Inflammatory macrophage treated with lipopolysaccharide for 1 hour (primary cell): ENCODE measurements at places on chromosomes 3 and 15.

DNA sequence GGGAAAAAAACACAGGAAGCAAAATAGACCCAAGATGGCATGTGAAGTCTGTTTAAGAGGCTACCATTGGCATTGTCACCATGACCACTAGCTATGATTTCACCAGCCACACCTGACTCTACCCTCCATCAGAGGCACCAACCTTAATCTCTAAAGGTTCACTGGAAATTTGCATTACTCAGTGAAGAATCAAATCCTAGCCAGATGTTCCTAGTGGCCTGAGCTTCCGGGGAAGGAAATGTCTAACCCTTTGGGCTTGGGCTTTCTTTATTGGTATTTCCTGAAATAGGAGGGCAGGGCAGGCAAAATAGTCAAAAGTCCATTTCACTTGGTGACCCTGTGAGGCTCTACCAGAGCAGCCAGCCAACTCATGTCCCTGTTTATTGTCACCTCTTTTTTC lies 110.9 kb upstream of the PHLDB2 start:
- DNase-seq, result no peak

DNA sequence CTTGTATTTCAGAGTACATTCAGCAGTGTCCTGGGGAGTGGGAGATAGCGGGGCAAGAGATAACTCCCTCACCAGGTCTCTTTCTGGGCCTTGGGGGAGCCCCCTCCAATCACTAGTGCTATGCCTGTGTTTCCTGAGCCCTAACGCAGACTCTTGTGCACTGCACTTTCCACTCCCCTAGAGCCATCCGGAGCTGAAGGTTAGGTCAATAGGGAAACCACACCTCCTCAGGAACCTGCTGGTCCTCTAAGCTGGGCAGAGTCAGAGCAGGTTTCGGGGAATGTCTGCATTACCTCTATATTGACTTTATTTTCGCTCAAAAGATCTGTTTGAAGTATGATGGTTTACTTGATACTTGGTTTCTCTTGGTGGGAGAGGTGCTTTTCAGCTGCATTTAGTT lies 617.0 kb upstream of the ROBO1 start:
- no peak for DNase-seq

- no peak for DNase-seq
Observed at GRCh38 chr3:56681984-56682461, 1.0 kb downstream of the TASOR start.

GRCh38 chr3:71492974-71493771 lies 90.4 kb downstream of the FOXP1 start:
- no peak for DNase-seq

DNA sequence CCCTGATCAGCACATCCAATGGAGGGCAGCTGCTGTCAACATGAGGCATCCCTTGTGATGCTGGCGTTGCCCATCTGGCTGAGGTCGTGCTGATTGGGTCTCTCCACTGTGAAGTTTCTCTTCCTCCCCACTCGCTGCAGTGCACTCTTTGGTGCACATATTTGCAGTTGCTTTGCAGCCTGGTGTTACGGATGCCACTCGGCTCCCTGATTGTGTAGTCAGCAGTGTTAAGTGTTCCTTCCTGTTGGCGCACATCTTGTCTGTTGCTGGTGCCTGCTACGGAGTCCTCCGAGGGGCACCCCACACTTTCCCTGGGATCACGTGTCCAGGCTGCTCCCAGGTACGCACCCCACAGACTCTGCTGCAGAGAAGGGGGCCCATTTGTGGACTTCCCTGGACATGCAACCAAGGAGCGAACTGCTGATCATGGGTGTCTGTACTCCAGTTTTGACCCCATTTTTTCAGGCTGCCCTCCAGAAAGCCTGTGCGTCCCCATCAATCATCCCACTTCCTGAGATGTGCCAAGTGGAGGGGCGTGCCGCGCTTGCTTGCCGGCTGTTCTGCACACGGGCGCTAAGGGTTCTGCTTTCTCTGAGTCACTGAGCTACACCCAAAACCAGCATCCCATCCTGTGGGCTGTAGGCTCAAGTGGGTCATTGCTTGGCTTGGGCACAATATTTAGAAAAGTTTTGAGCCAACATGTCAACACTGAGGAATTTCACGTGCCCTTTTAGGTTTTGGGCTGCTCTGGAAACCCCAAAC lies 98.6 kb downstream of the FBLN2 start:
- peak; percentile 38 for DNase-seq

DNA sequence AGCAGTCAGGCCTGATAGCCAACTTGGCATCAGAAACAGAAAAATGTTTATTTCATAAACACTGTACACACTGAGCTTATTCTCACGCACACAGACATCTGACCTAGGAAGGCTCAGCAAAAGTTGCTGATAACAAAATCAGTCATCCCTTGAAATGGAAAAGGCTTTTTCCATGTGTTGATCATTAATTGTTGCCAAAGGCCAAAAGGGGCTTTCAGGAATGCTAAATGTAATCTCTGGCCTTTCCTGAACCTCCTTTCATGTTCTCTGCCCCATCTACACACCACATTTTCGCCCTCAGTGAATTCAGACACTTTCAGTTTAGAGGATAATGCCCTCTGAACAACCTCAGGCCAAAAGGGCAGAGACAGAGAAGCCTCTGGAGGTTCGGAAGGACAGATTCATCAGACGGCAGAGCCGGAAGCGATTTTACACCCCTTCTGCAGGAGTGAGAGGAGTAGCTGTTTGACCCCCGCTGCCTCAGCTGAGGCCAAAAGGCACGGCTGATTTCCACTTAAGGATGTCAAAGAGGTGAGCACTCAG lies 14.5 kb downstream of the RTP4 start:
- DNase-seq, result no peak

DNA sequence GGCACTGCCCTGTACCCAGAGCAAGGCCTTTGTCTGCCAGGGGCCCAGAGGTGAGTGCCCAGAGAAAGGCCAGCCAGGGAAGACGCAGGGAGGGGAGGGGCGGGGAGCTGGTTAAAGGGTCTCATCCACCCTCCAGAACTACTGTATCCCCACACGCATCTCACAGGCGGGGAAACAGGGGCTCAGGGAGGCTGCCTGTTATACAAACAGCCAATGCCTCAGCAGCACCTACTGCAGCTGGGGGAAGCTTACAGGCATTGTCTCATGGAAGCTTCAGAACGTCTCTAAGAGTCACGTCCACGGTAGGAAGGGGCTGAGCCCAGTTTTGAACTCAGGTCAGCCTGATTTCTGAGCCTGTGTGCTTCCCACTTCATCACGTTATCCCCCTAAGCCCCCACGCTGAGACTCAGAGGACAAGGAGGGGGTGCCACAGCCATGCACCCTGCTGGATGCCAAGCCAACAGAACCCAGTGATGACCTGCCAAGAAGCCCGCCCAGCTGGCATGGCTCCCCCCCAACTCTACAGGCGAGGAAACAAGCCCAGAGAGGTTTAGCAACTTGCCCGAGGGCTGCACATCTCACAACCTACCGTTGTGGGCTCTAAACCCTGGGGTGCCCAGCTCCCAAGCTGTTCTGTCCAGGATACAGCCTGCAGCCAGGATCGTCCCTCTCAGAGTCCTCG lies 54.5 kb downstream of the IQSEC1 start:
- no peak for DNase-seq

- peak; percentile 12 for DNase-seq
Observed at GRCh38 chr15:91099995-91100813, at the start of gene SV2B. Gene SV2B, plus strand, starts transcription at chr15:91100257. Its CDS starts 126,007 bp downstream, at chr15:91226264.

DNA sequence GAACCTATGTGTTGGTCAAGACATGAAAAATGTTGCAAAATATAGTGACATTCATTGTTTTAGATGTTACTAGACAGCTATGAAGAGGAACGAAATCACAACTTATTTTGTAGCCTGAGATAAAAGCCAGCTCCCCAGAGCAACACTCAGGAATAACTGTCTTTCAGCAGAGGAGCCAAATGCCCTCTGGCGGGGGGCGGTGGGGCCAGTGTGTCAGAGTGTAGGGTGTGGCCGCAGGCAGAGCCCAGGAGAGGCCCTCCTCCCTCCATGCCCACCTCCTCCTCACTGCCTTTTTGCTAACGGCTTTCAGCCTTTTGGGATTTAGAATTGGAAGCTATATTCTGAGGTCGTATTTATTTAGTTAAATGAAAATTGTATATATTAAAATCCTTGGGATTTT lies 16.9 kb downstream of the APOD start:
- DNase-seq, result no peak

DNA sequence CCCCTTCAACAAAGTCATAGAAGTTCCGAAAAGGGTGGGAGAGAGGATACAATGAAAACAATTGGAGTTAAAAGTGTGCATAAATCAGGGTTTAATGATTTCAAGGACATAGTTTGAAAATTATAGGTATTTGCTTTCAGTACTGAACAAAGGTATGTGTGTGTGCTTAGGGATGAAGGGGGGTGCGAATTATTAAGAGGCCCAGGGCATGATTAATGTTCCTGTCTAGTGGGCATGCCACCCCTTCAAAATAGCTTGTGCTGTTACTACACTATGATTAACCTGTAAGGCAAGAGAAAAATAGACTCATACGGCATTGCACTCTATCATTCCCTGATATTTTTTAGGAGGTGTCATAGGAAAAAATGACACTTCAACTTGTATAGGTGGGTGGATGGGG lies 731.6 kb downstream of the NAALADL2 start:
- DNase-seq, result no peak

- DNase-seq, result no peak
Observed at GRCh38 chr3:126033051-126033745, 50.7 kb downstream of the SLC41A3 start.

DNA sequence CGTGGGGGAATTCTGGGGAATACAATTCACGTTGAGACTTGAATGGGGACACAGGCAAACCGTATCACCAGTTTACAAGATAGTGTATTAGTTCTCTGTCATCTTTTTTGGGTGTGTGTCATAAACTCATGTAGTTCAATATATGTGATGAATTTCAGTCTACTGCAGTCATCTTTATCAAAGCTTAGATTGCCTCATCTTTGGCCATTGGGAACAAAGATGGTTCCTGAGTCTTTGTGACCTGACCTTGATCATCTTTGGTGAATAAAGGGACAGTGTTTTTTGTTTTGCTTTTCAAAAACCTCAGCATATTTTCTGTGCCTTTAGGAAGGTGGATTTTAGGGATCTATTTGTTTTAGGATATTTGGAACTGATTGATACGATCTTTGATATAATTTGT lies 23.3 kb downstream of the LRCH3 start:
- no peak for DNase-seq

- DNase-seq, result no peak
Observed at GRCh38 chr15:98937413-98938104, 70.0 kb downstream of the PGPEP1L start.

GRCh38 chr15:45091576-45091975 lies 22.4 kb downstream of the DUOX2 start:
- no peak for DNase-seq

GRCh38 chr3:59502806-59503205 lies 453.0 kb upstream of the CFAP20DC start:
- no peak for DNase-seq

GRCh38 chr3:23800731-23801130 lies 5.0 kb upstream of the UBE2E1 start:
- DNase-seq, result no peak

GRCh38 chr3:29026286-29026685 lies 254.6 kb upstream of the RBMS3 start:
- no peak for DNase-seq

- no peak for DNase-seq
Observed at GRCh38 chr15:79371591-79371990, 60.5 kb upstream of the MINAR1 start.

- DNase-seq, result no peak
Observed at GRCh38 chr15:95712785-95713184, 617.7 kb upstream of the NR2F2 start.

DNA sequence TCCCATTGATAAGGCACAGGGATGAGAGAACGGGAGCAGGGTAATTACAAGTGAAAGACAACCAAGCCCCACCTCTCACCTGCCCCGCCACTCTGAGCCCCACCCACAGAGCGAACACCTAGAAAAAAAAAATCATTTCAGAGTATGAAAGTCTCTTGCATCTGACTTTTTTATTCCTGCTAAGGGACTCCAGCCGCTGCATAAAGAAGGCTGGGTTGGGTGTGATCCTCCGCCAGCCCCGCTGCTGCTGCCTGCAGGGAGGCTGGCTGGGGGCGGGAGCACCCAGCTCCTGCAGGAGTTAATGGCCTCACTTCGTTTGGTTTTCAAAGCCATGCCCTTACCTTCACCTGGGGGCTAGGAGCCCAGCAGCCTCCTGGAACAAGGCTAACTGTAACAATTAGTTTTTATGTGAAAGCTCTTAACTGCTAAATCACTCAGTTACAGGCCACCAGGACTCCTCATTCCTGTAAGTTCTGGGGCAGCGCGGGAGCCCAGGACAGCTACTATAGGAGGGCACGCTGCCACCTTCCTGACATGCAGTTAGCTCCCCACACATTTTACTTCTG lies 78.0 kb upstream of the SNRPA1 start:
- no peak for DNase-seq

DNA sequence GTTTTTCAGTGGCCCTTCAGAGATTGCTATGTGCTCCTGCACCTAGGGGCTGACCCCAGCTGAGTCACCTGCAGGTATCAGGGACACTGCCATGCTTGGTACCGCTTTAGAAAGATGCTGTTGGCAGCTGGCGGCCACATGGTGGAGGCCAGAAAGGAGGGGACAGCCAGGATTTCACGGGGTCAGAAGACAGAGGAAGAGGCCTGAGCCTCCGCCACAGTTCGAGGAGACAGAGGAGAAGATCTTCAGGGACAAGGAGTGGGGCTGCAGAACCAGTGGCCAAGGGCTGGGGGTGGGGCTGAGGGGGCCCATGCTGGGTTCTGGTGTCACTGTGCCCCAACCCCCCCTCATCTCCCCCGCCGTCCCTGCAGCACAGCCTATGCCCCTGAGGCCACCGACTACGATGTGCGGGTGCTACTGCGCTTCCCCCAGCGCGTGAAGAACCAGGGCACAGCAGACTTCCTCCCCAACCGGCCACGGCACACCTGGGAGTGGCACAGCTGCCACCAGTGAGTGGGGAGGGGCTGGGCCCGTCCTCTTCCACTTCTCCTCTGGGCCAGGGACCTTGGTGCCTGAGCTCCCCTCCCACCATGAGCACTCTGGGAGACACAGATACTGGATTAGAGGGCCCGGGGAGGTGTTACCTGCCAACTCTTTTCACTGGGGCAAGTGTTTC lies 19.9 kb downstream of the LOXL1 start:
- DNase-seq, result no peak

- peak; percentile 28 for DNase-seq
Observed at GRCh38 chr3:132641837-132642538, 17.6 kb downstream of the ACAD11 start.

GRCh38 chr15:64888336-64888735 lies 23.4 kb upstream of the ANKDD1A start:
- DNase-seq, result no peak

GRCh38 chr15:61118885-61119284 lies 110.2 kb downstream of the RORA start:
- no peak for DNase-seq

DNA sequence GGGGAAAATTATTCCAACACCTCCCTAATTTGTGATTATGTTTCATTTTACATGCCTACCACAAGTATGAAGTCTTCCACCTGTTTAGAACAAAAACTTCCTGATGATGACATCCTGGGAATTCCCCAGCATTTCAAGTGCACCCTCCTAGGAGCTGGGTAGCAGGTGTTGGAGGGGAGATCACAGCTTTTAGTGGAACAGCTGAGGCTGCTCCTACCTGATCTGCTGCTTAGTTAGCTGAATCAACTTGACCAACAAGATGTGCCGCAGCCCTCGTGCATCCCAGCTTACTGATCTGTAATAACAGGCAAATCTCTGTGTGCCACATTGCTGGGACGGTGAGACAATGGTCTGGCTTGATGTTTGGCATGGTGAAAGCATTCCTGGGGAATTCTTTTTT lies 29.7 kb downstream of the TRAK1 start:
- DNase-seq, result no peak
